ENCODE measurements at places on chromosomes 1 and 21.

DNA sequence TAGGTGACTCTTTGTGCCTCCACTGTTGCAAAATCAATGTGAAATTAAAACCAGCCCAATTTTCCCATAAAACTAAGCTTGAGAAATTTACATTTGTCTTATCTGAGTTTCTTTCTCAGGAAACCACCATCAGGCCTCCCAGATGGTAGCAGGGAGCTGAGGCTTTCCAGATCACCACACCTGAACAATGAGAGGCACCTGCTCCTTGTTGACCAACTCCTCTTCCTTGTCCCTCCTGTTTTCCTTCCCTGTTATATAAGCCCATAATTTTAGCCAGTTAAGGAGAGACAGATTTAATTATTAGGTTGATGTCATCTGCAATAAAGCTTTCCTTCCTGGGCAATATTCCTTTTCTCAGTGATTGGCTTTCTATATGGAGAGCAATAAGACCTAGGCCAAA lies 32.0 kb upstream of the C1orf185 start:
- DNase-seq = no peak

DNA sequence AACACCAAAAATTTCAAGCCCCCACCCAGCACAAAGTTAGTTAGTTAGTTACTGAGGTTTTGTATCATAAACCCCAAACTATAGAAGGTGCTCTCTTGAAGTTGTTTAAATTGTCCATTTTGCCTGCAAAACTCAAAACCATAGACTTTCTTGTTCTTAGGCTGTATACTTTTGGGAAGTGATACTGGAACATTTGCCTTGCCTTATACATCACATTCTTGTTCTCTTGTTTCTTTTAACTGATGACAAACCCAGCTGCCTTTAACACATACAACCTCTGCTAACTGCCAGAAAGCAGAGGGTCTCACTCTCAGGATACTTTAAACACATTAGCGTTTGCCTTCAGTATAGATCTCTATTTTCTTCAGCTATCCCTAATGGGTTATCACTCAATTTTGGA lies 570.5 kb downstream of the MRPL39 start:
- DNase-seq = no peak

- DNase-seq = no peak
Measured at GRCh38 chr1:21775550-21775914, 7.4 kb downstream of the USP48 start.

DNA sequence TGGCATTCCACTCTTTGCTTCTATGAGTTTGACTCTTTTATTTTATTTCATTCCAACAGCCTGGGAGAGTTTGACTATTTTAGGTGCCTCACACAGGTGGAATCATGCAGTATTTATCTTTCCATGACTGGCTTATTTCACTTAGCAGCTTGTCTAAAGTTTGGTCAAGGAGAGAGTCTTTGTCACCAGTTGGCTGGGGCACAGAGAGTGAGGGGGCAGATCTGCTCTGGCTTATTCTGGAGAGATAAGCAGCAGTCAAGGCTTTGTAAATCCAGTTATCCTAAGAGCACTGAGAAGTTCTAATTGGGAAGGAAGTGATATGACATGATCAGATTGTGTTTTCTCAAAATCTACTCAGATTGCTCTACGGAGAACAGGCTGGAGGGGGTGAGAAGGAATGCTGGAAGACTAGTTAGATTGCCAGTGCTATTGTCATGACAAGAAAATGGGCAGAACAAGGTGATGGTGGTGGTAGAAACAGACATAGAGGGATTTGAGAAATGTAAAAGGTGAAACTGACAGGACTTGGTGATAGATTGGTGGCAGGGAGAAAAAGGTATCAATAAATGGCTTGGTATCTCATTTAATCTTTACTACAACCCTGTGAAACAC lies 12.1 kb upstream of the CTTNBP2NL start:
- no peak for DNase-seq

DNA sequence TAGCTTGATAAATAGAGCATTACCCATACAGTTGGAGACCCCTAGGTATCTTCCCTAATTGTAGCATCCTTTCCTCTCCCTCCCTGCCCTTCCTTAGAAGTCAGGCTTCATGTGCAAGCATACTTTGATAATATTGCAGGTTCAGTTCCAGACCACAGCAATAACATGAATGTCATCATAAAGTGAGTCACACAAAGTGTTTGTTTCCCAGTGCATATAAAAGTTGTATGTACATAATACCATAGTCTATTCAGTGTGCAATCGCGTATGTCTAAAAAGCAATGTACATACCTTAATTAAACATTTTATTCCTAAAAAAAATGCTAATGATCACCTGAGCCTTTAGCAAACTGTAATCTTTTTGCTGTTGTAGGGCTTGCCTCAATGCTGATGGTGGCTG lies 33.4 kb upstream of the KAZN start:
- DNase-seq = no peak

GRCh38 chr21:35145626-35146233 lies 96.6 kb upstream of the RUNX1 start:
- DNase-seq = no peak

DNA sequence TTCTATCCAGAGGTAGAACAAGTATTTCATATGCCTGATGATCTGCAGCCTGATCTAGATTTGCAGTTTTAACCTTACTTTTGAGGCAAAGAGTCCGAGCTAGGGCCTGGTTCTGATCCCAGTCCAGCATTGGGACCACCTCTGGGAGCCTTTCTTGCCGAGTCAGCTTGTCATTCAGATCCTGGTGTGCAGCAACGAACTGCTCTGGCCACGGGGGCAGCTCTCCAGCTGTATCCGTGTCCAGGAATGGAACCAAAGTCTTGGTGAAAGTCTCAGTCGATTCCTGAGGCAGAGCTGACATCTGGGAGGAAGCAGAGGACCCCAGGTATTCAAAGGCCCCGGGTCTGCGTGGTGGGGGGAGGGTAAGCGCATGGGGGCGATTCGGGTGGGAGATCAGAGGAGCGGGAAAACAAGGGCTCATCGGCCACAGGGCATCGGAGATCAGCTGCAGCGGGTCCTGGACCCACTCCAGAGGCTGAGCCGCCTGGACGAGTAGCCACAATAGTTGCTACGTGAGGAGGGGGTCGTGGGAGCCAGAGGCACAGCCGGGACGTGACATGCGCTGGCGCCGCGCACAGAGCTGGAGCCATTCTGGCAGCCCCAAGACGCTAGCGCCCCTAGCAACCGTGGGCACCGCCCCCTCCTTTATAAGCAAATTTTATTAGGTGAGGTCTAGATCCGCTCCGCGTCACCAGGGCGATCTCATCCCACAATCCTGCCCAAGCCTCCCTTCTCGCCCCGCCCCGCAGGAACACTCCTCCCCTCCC lies 32.4 kb upstream of the BSDC1 start:
- DNase-seq = no peak

GRCh38 chr1:109091078-109091838 lies 694 bp downstream of the TMEM167B start:
- no peak for DNase-seq

GRCh38 chr1:181110013-181110412 lies 21.5 kb downstream of the IER5 start:
- DNase-seq = no peak

DNA sequence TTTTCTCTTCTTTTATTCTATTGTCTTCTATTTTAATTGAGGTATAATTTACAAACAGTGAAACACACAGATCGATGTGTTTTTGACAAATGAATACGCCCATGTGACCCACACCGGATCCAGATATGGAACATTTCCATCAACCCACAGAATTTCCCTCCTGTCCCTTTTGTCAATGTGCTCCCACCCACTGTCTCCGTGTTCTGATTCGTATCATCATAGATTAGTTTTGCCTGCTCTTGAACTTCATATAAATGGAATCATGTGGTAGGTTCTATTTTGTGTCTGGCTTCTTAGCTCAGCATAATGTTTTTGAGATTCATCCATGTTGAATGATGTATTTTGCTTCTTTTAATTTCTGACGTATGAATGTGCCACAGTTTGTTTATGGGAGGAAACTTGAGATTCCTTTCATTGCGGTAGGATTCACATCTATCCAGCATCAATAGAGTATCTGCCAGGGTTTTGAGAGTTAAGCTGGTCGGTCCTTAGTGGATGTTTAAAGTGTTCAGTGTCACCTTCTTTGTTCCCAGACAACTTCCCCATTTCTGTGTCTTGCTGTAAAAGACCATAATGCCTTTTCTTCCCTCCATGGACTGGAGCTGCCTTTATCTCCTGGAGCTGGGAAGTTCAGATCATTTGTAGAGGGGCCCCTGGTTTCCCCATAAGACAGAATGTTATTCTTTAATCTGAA lies 14.7 kb downstream of the NAV1 start:
- no peak for DNase-seq

DNA sequence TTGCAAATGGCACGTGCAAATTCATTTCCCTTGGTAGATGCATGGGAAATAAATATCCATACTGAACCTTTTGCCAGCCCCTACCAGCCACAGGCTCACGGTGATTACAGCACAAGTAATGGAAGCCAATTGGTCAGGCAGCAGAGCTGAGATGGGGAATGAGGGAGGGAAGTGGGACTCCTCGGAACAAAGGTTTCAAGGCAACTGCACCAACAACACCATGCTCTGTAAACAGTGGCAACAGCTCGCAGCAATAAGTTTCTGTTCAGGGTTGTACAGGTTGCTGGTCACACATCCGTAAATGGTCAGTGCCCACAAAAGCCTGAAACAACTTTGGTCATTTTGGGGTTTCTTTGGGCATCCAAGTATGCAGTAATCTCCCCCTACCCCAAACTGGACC lies 62.7 kb upstream of the LPGAT1 start:
- DNase-seq = no peak

DNA sequence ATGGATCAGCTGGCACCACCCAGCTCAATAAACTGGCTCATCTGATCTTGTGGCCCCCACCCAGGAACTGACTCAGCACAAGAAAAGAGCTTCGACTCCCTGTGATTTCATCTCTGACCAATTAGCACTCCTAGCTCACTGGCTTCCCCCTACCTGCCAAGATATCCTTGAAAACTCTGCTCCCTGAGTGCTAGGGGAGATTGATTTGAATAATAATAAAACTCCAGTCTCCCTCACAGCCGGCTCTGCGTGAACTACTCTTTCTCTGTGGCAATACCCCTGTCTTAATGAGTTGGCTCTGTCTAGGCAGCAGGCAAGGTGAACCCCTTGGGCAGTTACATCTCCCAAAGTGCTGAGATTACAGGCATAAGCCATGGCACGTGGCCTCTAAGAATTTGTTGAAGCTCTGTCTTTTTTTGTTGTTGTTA lies 11.8 kb upstream of the RHBDL2 start:
- DNase-seq = no peak

DNA sequence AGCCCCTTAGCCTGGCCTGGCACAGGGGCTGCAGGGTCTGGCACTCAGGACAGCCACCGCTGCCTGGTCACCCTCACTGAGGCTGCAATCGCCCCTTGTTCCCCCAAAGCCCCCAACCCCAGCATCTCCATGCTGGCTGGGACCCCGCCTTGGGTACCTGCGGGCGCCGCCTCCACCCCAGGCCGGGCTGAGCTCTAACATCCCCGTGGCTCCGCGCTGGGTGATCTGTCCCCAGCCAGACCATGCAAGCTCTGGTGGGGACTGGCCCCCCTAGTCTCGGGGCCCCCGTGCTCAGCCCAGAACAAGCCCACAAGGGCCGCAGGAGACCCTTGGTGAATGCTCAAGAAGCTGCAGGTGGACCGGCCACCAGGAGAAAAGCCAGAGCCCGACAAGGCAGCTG lies 62.4 kb downstream of the MEGF6 start:
- no peak for DNase-seq

DNA sequence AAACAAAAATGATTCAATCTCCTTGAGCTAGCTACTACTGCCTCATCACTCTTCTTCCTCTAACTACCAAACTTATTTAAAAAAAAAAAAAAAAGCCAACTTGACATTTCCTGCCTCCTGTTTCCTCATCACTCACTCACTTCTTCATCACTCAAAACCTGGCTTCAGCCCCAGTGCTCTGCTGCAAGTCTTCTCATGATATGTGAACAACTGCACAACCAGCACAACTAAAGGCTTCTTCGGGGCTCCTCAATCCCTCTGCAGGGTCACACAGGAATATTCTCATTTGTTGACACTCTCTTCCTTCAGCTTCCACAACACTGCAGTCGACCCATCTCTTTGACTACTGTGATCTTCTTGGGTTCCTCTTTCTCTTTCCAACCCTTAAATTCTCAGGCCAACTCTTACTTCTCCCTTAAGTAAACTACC lies 7.6 kb downstream of the MTF1 start:
- DNase-seq = no peak

DNA sequence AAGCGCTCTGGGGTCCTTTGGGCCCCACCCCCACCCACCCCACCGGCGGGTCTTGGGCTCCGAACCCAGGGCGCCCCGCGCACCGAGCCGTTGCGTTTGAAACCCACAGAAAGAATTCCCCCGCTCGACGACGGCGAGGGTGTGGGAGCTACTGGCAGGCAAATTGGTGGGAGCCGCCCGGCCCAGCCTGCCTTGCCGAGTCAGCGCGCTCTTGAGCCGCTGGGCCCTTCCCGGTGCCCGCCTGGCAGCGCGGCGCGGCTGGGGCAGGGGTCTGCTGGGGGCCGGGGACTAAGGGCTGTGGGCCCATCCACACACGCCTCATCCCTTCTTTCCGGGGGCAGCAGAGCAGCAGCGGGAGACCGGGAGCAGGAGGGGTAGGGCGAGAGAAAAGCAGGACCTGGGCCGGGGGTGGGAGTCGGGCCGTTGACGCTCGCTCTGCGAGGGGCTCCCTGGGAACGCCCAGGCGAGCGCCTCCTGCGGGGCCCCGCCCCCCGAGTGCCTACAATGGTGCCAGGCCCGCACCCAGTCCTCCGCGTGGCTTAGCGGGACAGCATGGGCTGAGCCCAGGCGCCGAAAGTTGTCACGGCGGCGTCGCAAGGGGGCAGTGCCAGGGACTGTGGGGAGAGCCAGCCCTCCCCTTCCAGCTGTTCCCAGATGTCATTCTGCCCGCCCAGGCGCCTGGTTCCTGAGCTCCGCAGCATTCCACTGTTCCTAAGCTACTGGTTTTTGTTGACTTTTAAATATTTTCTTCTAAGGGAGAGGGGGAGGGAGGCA lies at the start of gene C1orf94:
Gene C1orf94, plus strand, starts transcription at position 78 of the 774 bp plus-strand sequence. CDS start 883 bp downstream, outside the sequence.
- DNase-seq = no peak

GRCh38 chr1:25568834-25569596 lies 25.6 kb downstream of the LDLRAP1 start:
- no peak for DNase-seq

DNA sequence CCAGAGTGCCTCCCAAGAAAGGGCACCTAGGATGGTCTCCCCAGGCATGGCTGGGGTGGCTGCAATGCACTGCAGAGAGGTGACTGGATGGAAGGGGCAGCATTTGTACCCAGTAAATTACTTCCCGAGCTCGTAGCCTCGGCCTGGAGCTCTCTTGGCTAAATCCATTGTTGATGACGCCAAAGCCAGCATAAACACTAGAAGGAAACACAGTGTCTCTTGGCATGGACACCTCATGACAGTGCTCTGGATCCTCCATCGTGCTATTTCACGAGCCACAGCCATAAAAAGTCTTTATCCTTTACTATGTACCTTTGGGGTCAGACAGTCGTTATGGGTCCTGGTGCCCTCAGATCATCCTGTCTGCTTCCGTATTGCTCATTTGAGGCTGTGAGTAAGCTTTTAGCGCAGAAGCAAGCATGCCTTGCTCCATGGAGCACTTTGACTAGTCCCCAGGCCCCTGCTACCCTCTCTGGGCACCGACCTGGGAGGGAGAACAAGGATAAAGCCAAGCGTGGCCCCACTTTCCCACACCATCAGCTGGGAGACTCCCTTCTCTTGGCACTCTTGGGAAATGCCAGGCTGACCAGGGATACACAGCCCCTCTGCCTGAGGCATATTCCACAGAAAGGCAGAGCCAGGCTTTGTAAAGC lies 10.3 kb upstream of the PRELP start:
- DNase-seq = no peak

- DNase-seq = no peak
Measured at GRCh38 chr1:119871881-119872280, 24.4 kb downstream of the ADAM30 start.

- peak; percentile 24 for DNase-seq
Measured at GRCh38 chr1:89198491-89199072, at the start of gene GBP4. GBP4 (minus strand) TSS chr1:89198942; CDS start chr1:89198834, 108 bp downstream.

GRCh38 chr1:8578132-8578877 lies 239.1 kb downstream of the RERE start:
- no peak for DNase-seq
